BE2C (cell line): ENCODE measurements at places on chromosomes 5 and 9.

DNA sequence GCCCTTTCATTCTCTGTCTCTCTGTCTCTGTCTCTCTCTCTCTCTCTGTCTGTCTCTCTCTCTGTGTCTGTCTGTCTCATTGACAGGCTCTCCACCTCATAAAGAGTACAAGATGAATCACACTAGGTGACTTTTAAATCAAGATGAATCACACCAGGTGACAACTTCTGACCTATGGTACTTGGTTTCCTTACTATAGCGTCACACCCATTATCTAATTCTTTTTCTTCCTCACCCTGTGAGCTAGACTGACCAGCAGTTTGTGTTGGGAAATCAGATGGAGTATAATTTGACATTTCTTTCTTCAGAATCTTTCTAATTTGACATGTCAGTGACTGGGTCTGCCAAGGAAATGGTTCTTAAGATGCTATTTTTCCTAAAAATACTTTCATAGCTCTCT lies 232.9 kb downstream of the ARRDC3 start:
- no peak for DNase-seq

- peak; percentile 50 for DNase-seq
Measured at GRCh38 chr5:4700069-4700468, 440.1 kb upstream of the ADAMTS16 start.

GRCh38 chr5:34597034-34598027 lies 58.8 kb upstream of the RAI14 start:
- no peak for DNase-seq

- peak; percentile 37 for DNase-seq
Measured at GRCh38 chr5:75050415-75050814, 1.9 kb downstream of the GCNT4 start.
